ENCODE measurements at places on chromosomes 3 and 15. TPM values are rescaled to one million over a fixed set of nuclear protein-coding genes. Genes with fewer than 3 reads are reported as not detected.

DNA sequence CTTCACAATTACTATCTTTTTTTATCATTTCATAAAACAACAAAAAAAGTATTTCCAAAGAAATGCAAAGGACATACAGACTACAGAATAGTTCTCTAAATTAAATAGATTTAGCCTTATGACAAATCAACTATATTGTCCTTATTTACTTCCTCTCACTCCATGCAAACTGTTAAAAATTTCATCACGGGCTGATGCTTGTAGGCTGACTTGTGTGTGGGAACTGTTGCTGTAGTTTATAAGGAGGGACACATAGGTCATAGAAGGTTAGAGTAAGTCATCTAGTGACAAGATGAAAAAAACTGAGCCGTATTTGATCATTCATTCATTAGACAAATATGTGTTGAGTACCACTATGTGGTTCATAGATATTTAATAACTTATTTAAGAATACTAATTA lies 232.5 kb upstream of the TBL1XR1 start:
- DNase-seq = no peak

DNA sequence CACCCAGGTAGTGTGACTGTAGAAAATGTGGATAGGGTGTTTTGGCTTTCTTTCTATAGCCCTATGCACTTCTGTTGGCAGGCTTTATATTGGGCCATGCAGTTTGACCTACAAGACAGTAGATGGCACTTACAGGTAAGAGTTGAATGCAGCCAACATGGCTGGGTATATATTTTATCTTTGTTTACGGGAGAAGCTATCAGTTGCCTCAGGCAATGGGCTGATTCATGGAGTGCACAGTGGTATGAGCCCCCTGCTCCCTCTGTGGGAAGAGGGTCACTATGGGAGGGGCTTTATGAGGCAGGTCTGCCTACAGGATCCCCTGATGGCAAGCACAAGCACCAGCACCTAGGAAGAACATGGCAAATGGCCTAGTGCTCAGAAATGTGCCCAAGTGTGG lies 301.2 kb upstream of the CDIN1 start:
- DNase-seq = no peak

GOLGA8M gene
- 0.78 TPM for total RNA-seq

DNA sequence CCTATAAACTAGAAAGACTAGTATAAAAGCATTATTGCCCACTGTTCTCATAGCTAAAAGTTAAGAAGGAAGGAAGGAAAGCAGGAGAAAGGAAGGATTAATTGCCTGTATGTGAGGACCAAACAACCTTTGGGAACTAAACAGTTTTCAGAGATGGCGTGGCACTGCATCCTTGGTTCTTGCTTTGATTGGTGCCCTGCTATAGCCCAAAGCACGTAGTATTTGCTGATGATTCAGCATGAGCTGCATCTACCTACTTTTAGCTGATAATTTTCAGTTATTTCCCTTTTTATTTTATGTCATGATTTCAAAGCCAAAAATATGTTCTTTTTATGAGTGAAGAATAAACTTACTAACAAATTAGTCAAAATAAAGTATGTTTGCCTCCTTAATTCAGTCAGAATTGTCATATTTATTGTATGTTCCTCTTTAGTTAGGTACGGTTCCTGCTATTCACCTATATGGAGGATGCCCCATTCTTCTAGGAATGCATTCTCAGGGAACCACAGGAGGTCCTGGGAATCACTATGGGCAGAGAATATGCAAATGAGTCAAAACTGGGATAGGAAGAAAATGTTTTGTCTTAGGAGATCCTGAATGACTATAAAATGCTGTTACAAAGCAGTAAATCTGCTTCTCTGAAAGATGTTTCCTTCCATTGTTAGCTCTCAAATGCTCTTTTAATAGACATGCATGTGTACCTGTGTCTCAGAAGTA lies 65.4 kb upstream of the THSD4 start:
- DNase-seq = no peak

CALML4 gene
- 5.0 TPM for total RNA-seq

DNA sequence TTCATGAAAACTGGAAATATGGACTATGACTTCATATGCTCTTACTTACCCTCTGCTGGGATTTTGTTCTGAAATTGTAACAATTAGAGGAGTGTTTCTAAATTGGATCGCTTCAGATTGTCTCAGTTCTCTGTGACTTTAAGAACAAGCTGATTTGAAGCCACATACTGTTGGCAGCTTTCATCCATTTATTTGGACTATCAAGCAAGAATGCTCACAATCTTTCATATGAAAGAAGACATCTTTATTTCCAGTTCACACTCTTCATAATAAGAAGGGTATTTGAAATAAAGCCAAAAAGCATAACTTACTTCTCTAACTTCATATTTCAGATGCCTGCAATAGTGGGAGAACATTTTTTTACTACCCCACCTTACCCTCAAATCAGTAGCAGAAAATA lies 491.6 kb upstream of the TPRG1 start:
- DNase-seq = no peak

PRR20G gene
- total RNA-seq = not detected

- DNase-seq = no peak
Measured at GRCh38 chr15:74624020-74624602, 8.5 kb downstream of the CLK3 start.

DNA sequence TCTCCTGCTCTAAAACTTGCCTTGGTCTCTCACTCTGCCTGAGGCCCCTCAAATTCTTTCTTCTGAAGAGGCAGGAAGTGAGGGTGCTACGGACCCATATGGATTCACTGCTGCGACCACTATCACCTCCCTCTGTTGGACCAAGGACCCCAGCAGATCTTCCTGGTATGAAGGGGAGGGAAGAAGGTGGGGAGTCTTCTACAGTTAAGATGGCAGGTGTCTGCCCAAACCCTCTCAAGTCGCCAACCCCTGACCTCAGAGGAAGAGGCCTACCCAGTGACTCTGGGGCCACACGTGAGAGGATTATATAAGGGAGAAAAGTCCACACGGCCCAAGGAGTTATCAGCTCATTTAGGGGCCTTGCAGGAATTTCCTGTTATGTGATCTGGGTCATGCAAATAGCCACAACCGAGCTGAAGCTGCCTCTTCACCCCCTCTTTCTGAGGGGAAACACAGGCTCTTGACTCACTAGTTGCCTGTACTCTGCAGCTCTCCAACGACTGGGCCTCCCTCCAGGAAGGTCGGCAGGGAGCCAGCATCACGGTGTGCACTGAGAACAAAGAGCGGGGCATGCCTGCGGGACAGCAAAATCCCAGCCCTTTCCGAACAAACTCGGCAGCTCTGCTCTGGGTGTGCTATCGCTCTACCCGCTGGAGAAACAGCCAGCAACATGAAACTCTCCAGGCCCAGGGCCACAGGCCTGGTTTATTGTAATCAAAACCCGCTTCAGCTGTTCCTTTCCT lies 116.0 kb downstream of the XXYLT1 start:
- no peak for DNase-seq

TRH gene
- total RNA-seq = not detected

DNA sequence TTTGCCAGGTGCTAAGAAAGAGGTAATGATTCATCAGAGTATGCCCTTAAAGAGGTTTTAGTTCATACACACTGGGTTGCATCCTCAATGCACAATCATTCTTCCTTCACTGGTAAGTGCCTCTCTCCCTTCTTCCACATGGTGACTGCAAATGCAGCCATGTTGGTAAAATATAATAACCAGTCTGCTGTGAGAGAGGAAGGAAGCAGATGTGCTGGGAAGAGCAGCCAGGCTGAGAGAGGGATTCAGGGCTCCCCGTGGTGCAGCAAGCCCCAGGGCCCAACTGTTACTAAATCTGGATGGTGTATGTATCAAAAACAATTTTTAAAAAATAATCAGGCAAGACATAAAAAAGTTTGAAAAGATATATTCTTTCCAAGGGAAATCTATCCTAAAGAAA lies 498.1 kb downstream of the MAGI1 start:
- DNase-seq = no peak

- no peak for DNase-seq
Measured at GRCh38 chr15:38699633-38700230, 135.1 kb upstream of the RASGRP1 start.

GRCh38 chr3:55059027-55059629 lies 131.3 kb upstream of the LRTM1 start:
- DNase-seq = no peak

MYO5C gene
- 2.4 TPM for total RNA-seq

- no peak for DNase-seq
Measured at GRCh38 chr3:186212611-186213010, 103.7 kb upstream of the ETV5 start.
